ENCODE measurements at places on chromosomes 4 and X.

GRCh38 chr4:183240581-183241321, 79.3 kb downstream of the CLDN22 start:
- DNase-seq: no peak

- no peak for DNase-seq
Measured at GRCh38 chr4:57374866-57375595, 264.8 kb upstream of the IGFBP7 start.

GRCh38 chrX:11528623-11529022, 137.1 kb downstream of the ARHGAP6 start:
- no peak for DNase-seq

DNA sequence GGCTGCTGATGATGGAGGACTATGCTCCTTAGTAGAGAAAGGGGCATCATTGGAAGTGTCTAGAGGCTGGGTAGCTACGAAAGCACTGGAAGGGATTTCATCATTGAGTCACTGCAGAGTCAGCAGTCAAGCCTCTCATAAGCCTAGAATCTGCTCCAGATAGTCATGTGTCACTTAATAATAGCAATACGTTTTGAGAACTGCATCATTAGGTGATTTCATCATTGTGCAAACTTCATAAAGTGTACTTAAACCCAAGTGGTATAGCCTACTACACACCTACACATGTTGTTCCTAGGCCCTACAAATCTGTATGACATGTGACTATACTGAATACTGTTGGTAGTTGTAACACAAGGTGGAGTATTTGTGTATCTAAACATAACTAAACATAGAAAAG, 165.6 kb downstream of the PTTG2 start:
- no peak for DNase-seq

- no peak for DNase-seq
Measured at GRCh38 chrX:25599061-25599460, 539.1 kb upstream of the MAGEB18 start.

- no peak for DNase-seq
Measured at GRCh38 chr4:88352062-88352740, 26.5 kb upstream of the HERC6 start.

DNA sequence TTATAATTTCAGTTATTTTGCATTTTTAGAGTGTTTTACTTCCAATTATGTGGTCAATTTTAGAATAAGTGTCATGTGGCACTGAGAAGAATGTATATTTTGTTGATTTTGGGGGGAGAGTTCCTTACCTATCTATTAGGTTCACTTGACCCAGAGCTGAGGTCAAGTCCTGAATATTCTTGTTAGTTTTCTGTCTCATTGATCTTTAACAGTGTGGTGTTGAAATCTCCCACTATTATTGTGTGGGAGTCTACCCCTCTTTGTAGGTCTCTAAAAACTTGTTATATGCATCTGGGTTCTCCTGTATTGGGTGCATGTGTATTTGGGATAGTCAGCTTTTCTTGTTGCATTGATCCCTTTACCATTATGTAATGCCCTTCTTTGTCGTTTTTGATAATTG, 127.0 kb upstream of the ZDHHC15 start:
- DNase-seq: no peak

DNA sequence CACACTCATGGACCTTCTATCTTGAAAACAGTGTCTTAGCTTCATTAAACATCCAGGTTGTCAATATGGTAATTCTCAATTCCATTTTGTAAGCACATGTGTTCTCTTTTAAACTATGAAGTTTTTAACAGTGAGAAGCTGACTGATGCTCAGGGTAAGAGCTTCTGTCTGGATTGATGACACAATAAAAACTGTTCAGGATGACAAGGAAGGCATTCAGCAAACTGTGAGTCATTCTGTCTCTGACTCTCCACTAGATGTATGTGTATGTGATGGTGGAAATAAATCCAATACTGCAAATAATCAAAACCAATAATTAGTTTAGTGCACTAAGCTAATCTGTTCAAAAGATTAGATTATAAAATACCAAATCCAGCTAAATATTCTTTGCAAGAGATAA, 115.3 kb upstream of the ARX start:
- DNase-seq: no peak

DNA sequence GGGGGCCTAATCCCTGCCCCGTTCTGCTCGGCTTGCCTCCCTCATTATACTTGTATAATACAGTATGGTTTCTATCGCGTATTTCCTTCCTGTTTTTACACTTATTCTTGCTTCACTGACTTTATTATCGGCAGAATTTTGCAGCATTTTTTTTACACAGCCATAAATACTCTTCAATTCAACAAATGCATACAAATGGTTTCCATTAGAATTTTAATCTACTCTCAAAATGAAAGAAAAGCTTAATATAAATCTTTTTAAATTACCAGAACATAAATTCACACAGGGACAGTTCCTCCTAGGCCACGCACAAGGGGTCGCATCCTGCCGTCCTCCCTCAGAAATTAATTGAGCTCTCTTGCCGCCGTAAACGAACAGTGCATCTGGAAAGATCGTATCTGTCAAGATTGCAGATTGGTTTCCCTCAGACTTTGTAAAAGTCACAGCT, 42.9 kb downstream of the DCTD start:
- DNase-seq: no peak

DNA sequence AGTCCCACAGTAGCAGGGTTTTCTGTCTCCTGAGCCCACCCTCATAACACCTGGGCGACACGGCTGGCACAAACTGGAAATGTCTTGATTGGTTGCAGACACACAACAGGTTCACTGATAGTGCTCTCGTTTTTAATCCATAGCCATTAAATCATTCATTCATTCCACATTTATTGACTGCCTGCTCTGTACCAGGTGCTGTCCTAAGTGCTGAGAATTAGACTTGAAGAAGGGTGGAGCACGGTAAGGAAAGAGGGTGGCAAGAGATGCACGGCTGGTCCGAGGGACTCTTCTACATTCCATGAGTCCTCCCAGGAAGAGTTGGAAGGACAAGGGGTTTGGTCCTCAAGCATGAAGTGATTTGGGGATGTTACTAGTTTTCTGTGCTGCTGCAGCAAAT, 100.0 kb downstream of the RELL1 start:
- DNase-seq: no peak

DNA sequence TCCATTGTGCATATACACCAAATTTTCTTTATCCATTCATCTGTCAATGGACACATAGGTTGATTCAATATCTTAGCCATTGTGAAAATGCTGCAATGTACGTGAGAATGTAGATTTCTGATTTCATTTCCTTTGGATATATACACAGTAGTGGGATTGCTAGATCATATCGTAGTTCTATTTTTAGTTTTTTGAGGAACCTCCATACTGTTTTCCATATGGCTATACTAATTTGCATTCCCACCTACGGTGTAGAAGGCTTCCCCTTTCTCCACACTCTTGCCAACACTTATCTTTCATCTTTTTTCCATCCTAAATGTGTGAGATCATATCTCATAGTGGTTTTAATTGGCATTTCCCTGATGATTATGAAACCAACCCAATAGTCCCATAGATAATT, 43.4 kb downstream of the ING2 start:
- no peak for DNase-seq

GRCh38 chr4:101981756-101982155, 191.2 kb downstream of the BANK1 start:
- DNase-seq: no peak

GRCh38 chr4:2866891-2867290, 23.2 kb downstream of the ADD1 start:
- no peak for DNase-seq

GRCh38 chr4:129446074-129446473, 350.1 kb downstream of the C4orf33 start:
- no peak for DNase-seq

DNA sequence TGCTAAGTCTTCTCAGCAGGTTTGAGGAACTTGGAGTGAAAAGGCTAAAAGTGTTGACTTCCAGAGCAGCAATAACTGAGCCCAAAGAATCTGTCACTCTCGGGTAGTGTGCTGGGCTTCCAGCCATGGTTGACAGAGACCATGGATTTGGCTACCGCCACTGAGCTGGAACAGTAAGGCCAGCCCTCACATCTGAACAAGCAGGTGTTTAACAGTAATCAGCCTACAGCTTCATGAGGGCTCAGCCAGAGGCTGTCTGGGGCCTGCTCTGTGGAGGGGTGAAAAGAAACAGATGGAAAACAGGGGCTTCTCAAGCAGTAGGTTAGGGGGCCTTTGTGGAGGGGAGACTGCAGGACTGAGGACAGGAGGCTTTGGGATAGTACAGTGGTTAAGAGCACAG, 14.9 kb downstream of the RASL11B start:
- no peak for DNase-seq

DNA sequence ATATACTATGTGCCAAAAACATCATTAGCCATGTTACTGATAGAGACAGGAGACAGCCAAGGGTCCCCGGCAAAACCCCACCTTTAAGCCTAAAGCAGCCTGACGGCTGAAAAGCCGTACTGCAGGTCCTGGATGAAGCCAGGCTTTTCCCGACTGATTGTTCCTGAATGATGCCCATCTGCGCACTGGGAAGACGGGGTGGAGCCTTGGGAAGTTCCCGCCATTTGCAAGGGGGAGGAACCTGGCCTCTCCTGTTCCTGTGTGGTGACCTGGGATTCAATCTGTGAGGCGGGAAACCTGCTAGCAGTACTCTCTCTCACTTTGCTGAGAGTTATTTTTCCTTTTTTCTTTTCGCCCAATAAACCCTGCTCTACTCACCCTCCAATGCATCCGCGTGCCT, 15.1 kb upstream of the CAMK2D start:
- DNase-seq: no peak

- no peak for DNase-seq
Measured at GRCh38 chrX:153878969-153879653, 6.9 kb downstream of the L1CAM start.

DNA sequence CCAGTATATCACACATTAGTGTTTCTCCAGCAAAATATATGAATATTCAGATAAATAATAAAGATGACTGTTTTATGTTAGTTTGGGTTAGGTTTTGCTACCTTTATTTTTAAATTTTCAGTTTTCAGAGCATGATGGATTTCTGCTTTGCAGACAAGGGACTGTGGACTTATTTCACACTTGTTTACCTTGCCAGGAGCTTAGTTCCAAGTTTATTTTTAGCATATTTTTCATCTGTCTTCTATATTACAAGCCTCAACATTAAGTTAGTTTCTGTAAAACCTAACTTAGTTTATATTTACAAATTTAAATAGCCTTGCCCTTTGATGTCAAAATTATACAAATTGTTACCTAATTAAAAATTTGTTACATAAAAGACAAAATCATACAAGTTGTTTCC, 163.4 kb downstream of the FBXW7 start:
- DNase-seq: no peak
